Stimulated activated CD4-positive, alpha-beta T cell treated with anti-CD3 and anti-CD28 coated beads, Interleukin-2, amount 100 ng/mL, for 24 hours (primary cell): ENCODE measurements at places on chromosomes 3 and 15.
A peak's percentile ranks its signal among the peaks of the same experiment; 100 is the strongest.

- no peak for DNase-seq
Observed at GRCh38 chr3:30766522-30766921, 127.9 kb downstream of the GADL1 start.

DNA sequence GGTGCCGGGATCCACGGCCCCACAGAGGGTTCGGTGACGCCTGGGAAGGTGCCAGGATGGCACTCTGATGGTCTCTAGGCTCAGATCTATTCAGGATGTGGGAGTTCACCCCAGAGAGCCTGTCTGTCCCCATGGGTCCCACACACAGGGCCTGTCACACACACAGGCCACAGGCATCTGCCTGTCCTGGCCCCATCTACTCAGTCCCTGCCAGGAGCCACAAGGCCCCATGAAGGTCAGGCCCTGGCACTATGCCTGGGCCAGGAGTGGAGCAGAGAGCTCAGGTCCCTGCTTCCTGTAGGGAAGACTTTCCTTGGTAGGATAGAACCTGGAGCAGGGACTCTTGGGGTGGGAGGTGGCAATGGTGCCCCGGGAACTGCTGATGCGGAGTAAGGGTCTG is 49.0 kb upstream of the FURIN start:
- DNase-seq = no peak

GRCh38 chr3:45528429-45528828 is 66.1 kb upstream of the LIMD1 start:
- peak; percentile 23 for DNase-seq

- no peak for DNase-seq
Observed at GRCh38 chr15:100295939-100296565, 45.7 kb downstream of the ADAMTS17 start.

- DNase-seq = peak; percentile 10
Observed at GRCh38 chr15:45790325-45790943, 155.6 kb downstream of the SQOR start.

DNA sequence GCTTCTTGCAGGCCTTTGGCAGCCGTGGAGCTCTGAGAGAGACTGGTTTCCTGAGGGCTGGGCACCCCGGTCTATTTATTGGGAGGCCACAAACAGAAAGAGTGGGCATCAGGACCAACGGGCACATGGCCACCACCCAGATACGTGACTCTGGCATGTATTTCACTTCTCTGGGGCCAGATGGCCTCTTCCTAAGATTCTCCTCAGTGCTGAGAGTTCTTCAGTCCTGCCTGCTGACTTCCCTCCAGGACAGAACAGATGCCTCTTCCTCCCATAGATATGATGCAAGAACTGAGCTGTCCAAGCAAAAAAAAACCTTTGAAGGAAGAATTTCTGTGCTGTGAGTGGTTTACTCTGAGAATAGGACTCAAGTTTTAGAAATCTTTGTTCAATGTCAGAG is 107.7 kb downstream of the IGF2BP2 start:
- no peak for DNase-seq

- DNase-seq = no peak
Observed at GRCh38 chr3:99954914-99955644, 137.4 kb downstream of the CMSS1 start.

GRCh38 chr15:98382139-98382538 is 266.2 kb upstream of the IGF1R start:
- DNase-seq = no peak

DNA sequence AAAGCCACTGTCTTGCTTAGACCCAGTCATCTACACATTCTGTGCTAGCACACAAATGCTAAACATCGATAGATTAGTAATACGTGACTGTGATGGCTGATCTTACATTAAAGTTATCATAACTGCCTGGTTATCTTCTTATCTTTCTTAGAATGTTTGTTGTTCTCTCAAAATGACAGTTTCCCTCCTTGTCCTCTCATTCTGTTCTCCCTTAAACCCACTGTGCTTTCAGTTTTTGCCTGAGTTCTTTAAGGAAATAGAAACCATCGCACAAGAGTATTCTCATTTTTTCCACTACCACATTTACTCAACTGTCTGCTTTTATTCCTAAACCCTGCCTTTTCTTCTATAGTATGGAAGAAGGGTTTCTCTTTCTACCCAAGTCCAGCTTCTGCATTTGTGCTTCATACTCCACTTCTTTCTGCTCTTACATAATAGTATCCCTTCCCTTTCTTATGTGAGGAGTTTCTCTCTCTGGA is 17.1 kb downstream of the STX19 start:
- DNase-seq = no peak

DNA sequence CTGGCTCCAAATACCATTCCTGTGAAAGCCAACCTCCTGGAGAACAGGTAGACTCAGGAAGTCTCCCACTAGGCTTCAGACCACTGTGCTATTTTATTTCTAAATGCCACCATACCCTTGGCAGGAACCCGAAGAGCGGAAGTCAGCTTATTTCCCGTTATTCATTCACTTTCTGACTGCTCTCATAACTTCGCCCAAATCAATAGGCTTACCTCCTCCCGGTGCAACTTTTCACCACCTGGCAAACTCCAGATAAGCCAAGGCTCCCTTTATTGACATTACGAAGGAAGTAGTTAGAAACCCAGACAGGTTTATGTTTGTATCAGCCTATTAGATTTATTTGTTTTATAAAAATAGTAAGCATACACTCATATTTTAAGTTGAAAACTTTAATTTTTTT is 3.3 kb upstream of the CCDC54 start:
- DNase-seq = no peak

DNA sequence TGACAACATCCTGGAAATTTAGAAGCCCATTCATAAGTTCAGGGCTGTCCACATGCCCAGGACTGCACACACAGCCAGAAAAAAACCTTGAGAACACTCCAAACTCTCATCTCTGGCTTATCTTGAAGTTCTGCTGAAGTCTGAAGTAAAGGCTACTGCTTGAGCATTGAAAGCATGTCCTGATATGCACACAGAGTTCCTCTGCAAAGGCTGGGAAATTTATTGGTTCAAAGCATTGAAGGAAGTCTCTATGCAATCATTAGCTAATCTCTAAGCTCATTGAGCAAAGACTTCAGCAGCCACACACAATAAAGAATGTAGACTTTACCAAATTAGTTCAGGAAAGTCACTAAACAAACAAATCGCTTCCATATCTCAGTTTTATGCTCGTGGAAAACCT is 162.0 kb upstream of the STT3B start:
- no peak for DNase-seq

DNA sequence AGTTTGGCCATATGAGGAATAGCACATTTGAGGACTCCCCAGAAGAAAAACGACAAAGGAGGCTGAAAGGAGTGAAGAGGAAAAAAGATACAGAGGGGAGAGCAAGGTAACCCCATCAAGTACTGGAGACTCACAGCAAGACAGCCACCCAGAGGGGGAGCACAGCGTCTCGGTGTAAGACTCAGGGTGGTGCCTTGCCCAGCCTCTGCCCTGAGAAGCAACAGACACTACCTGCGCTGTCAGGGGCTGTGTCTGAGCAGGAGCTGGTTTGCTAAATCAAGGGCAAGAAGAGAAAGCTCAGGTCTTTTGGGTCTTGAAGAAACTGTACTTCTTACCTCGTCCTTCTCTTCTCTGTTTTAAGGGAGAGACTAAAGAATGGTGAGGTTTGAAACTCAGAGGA is 27.9 kb downstream of the FBXO45 start:
- DNase-seq = no peak

DNA sequence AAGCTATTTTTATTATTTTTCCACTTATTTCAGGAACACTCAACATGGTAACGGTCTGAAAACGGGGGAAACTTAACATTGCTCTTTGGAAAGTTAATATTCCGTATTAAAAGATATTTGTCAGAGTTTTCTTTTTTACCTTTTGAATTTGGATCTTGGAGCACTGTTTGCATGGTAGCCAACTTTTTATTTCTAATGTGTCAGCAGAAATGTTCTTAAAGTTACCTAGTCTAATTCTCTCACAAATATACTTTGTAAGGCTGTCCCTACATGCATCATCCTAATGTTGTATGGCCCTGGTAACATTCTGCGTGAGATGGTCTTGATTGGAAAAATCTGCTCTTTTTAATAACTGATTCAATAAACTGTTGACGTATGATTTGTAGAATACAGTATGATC is 719.5 kb downstream of the FHIT start:
- no peak for DNase-seq

DNA sequence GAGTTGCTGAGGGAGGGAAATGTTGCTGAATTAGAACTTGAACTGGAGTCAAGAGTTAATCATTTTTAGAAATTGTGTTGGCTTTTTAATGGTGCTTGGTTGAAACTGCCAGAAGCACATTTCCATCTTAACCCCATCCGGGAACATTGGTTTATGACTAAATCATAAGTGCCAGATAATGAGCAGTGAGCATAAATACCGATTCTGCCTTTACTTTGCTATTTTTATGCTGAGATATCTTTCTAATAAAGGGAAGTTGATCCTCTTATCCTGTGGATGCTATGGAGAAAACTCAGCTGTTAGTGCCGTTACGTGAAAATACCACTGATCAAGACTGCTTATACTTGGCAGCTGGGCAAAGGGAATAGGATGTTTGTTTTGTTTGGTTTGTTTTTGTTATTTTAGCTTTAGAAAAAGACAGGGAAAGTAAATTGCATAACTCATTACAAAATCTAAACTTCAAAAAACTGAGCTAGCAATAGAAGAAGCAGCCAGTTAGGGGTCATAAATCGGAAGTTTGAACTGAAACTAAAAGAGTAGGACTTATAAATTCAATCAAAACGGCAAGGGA is 813.1 kb downstream of the NAALADL2 start:
- no peak for DNase-seq

DNA sequence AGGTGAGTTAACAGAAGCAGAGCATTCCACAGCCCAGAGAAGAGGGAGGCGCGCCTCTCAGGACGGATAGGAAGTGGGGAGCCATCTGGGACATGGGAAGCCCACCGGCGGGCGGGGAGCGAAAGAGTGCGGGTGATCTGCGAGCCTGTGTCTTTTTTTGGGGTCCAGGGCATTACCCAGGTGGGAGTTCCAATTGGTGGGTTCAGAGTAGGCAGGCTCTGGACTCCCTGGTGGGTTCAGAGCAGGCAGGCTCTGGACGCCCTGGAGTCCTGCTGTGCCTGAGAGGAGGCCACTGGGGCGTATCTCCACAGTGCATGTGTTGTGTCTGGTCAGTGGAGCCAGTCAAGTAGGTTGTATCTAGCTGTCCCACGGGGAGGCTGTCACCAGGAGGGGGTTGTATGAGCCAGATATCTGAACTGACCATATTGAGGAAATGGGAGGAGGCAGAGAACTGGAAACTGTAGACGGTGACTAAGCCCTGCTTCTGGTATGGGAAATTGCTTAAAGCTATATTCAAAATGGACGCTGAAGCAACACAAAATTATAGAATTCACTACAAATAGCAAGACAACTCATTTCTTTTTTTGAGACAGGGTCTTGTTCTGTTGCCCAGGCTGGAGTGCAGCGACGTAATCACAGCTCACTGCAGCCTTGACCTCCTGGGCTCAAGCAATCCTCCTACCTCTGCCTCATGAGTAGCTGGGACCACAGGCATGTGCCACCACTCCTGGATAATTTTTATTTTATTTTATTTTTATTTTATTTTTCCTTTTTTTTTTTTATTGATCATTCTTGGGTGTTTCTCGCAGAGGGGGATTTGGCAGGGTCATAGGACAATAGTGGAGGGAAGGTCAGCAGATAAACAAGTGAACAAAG is 34.5 kb upstream of the CHST2 start:
- no peak for DNase-seq

DNA sequence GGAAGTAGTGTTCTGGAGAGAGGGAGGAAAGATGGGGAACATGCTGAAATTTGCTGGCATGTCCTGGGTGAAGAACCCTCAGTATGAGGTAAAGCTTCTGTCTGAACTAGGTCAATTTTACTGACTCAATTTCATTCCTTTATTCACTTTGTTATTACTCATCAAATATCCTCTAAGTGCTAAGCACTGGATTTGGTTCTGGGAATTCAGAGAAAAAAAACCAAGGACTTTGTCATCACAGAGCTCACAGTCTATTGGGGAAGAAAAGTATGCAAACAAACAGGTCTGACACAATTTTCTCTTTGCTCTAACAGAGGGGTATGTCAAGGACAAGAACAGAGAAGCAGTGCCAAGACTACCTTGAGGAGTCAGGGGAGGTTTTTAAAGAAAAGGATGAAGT is 68.0 kb downstream of the TFG start:
- DNase-seq = no peak

DNA sequence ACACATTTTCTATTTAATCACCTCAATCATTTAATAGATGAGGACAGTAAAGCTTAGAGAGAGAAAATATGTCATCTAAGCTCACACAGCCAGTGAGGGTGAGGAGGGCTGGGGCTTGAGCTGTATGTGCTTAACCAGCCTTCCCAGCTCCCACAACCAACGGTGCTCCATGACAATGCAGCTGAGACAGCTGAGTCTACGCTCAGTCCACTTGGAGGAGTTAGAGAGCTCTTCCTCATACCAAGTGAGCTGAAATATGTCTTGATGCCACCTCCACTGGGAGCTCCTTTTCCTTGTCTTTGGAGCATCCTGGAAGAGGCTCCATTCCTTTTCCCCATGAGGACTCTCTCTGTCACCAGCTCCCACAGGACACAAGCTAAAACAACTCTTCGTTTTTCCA is 9.3 kb downstream of the HOMER2 start:
- no peak for DNase-seq

DNA sequence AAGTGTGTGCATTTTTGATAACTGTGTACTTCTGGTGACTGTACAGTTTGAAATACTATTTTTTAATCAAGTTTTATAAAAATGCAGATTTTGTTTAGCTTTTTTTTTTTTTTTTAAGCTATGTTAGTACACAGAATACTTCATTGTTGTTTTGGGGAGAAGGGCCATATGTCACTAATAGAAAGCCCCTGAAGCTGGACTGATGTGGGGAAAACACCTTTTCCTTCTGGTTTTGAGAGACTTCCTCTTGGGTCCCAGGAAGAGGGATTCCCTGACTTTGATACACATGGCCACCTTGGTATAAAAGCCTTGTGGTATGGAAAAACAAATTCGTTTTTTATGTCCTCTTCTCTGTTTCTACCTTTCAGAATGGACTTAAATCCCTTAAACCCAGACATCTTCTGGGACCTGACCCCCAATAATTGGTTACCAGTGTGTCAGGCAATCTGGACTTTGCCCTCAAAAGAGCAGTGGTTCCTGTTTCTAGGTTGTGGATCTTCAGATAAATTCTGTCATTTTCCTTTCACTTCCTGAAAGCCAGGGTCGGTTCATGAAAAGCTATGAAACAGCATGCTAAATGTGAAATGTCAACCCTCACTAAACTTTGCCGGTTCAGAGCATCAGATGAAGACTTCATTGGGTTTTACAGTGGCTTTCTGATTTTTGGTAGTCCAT is 31.1 kb upstream of the BLOC1S6 start:
- DNase-seq = no peak

GRCh38 chr15:40226736-40227135 is 12.1 kb upstream of the PAK6 start:
- DNase-seq = no peak

- DNase-seq = no peak
Observed at GRCh38 chr15:65893060-65893459, 23.8 kb downstream of the RAB11A start.
